Colonic mucosa (tissue), 4 donors: ENCODE measurements at places on chromosomes 5 and 9. TPM values are rescaled to one million over a fixed set of nuclear protein-coding genes. Genes with fewer than 3 reads are reported as not detected.

DMRT1 gene
- total RNA-seq: not detected

GRCh38 chr9:134189470-134190231 lies 25.3 kb upstream of the RNU6ATAC start:
- H3K36me3 ChIP-seq: no peaks in the 10 kb centered on the region
- no peaks in the 10 kb centered on the region for H3K27me3 ChIP-seq
- no peak overlapping the region for H3K4me3 ChIP-seq
- no peak overlapping the region for H3K27ac ChIP-seq
- no peak for DNase-seq

CDX1 gene
- total RNA-seq: 498 TPM

DNA sequence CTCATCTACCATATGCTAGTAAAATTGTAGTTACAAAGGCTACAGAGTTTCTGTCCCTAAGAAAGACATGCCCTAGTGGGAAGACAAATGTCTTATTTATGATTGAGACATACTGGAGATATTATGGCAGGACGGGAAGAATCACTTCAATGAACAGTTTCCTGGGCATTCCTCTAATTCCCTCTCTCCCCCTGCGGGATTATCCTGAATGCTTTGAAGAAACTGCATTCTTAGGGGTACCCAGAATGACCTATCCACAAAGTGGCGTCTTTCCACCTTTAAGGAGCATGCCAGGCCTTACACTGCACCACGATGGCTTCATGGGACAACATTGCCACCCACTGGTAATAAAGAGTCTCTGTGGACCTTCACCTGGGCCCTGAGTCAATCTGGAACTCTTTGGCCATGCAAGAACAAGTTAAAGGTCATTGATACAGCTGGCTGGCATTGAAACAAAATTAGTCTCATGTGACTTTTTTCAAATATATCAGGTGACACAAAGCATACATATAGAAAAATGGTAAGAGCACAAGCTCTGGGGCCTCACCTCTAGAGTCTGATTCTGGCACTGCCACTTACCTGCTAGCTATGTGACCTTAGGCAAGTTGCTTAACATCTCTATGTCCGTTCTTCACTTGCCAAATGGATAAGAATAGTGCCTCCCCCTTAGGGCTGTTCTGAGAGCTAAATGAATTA lies 32.0 kb downstream of the ANKRD55 start:
- no peaks in the 10 kb centered on the region for H3K4me1 ChIP-seq
- no peaks in the 10 kb centered on the region for H3K36me3 ChIP-seq
- no peak overlapping the region for H3K4me3 ChIP-seq
- H3K27ac ChIP-seq: no peak overlapping the region
- H3K27me3 ChIP-seq: no peaks in the 10 kb centered on the region

- no peak overlapping the region for H3K4me3 ChIP-seq
- H3K4me1 ChIP-seq: no peaks in the 10 kb centered on the region
- no peaks in the 10 kb centered on the region for H3K27me3 ChIP-seq
These were observed 270.7 kb upstream of the MSX2 start for GRCh38 chr5:174453690-174454089.

GRCh38 chr9:75685062-75685461 lies 205.4 kb upstream of the PCSK5 start:
- H3K27ac ChIP-seq: no peak overlapping the region
- H3K4me3 ChIP-seq: no peak overlapping the region
- no peaks in the 10 kb centered on the region for H3K27me3 ChIP-seq
- no peaks in the 10 kb centered on the region for H3K4me1 ChIP-seq

DNA sequence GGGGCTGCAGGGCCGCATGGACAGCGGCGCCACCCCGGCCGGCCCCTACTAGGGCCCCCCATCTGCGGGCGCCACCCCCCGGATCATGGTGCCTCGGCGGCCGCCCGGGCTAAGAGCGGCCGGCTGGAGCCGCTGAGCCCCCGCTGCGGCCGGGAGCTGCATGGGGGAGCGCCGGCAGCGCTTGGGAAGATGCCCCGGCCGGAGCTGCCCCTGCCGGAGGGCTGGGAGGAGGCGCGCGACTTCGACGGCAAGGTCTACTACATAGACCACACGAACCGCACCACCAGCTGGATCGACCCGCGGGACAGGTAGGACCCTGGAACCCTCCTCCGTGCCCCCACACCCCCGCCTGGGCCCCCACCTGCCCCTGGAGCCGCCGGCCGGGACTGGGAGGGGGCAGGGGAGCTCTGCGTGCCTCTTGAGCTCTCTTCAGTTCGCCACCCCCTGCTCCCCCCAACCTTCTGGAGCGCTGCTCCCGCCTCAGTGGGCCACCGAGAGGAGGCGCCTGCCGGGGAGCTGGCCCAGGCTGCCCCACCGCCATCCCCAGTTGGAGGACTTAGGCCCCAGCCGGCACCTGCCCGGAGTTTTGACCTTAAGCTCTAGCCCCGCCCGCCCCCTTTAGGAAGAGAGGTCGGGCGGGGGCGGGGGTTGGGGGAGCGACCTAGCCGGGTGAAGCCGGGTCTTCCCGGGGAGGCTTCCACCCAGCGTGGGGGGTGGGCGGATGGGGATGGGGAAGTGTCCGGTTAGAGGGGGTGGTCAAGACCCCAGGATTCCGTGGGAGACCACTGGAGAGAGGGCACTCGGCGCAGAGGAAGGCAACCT lies 730 bp downstream of the WWC1 start:
- H3K27me3 ChIP-seq: no peaks in the 10 kb centered on the region
- no peaks in the 10 kb centered on the region for H3K36me3 ChIP-seq
- no peaks in the 10 kb centered on the region for H3K4me1 ChIP-seq

DNA sequence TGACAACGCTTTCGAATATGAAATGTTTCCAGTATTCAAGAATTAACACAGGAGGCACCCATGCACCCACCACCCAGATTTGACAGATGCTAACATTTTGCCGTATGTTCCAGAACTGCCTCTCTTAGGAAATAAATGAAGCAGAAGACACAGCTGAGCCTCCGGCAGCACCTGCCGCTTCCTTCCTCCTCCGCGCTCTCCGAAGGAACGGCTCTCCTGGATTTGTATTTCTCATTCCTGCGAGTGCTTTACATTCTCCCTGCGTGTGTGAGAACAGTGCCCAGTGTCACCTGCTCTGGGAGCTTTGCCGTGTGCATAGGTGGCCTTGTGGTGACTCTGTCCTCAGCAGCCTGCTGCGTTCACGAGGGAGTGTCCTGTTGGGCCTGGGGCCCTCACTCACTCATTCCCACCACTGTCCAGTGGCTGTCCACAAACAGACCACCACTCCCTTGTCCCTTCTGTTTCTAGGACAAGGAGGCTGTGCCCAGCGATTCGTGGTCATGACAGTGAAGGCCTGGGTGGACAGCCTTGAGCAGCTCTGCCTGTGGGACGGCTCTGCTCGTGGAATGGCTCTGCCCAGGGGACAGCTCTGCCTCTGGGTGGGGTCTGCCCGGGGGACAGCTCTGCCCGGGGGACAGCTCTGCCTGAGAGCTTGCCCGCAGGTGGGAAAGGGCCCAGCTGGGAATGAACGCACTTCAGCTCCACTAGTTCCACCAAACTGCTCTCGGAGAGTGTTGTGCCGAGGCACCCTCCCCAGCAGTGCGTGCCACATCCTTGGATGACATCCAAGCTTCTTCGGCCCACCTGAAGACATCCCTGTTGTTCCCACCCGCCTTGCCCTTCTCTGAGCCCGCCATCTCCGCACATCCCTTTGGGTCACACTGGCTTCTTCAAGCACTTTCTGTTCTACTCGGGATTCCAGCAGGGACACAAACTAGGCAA lies 170.5 kb upstream of the PPP1R26 start:
- no peaks in the 10 kb centered on the region for H3K27me3 ChIP-seq
- H3K4me1 ChIP-seq: no peaks in the 10 kb centered on the region
- DNase-seq: no peak
- no peaks in the 10 kb centered on the region for H3K36me3 ChIP-seq

GRCh38 chr9:8419596-8420275 lies 620.2 kb upstream of the DMAC1 start:
- no peak overlapping the region for H3K27ac ChIP-seq
- no peaks in the 10 kb centered on the region for H3K36me3 ChIP-seq
- H3K27me3 ChIP-seq: no peaks in the 10 kb centered on the region
- no peaks in the 10 kb centered on the region for H3K4me1 ChIP-seq

DNA sequence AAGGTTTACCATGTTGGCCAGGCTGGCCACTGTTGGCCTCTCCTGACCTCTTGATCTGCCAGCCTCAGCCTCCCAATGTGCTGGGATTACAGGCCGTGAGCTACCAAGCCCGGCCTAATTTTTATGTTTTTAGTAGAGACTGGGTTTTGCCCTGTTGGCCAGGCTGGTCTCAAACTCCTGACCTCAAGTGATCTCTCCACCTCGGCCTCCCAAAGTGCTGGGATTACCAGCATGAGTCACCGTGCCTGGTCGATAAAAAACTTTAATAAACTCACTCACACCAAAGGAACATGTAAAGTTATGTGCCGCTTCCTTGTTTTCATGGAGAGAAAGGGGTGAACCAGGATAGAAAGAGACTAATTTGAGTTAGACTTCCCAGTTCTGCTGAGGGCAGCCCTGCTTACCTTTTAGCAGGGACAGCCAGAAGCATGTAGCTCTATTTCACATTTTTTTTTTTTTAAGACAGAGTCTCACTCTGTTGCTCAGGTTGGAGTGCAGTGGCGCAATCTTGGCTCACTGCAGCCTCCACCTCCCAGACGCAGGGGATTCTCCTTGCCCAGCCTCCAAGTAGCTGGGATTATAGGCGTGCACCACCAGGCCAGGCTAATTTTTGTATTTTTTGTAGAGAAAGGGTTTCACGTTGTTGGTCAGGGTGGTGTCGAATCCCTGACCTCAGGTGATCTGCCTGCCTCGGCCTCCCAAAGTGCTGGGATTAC lies 11.4 kb upstream of the HAUS6 start:
- no peak overlapping the region for H3K27ac ChIP-seq
- H3K27me3 ChIP-seq: no peaks in the 10 kb centered on the region
- DNase-seq: no peak
- H3K4me1 ChIP-seq: no peaks in the 10 kb centered on the region
- H3K36me3 ChIP-seq: no peaks in the 10 kb centered on the region

NTNG2 gene
- total RNA-seq: 1.3 TPM

NR5A1 gene
- not detected for total RNA-seq

DNA sequence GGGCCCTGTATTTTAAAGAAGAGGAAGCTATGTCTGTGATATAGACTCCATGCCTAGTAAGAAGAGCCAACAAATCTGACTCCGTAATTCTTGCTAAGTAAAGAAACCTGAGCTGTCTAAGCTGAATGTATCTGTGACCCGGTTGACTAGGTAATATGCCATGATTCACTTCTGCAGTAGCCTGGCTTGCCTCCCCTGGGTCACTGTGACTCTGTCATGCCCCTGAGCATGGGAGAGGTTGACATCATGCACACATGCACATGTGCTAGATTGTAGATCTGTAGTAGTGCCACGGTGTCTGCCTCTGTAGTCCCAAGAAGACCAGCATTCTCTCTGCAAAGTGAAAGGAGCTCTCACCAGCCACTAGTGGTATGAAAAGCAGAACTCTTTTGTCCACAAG lies 9.1 kb downstream of the SLC22A5 start:
- H3K4me3 ChIP-seq: no peak overlapping the region
- no peak for DNase-seq
- no peak overlapping the region for H3K27ac ChIP-seq
- no peaks in the 10 kb centered on the region for H3K27me3 ChIP-seq
- no peaks in the 10 kb centered on the region for H3K4me1 ChIP-seq

MOB3B gene
- 35.8 TPM for total RNA-seq

IL3 gene
- total RNA-seq: 0.25 TPM

ANKDD1B gene
- 6.3 TPM for total RNA-seq

- H3K4me1 ChIP-seq: no peaks in the 10 kb centered on the region
- H3K4me3 ChIP-seq: no peak overlapping the region
- H3K27me3 ChIP-seq: no peaks in the 10 kb centered on the region
- no peak for DNase-seq
- no peak overlapping the region for H3K27ac ChIP-seq
These were observed 263.9 kb downstream of the SPOCK1 start for GRCh38 chr5:137234973-137235943.

SLC35D2 gene
- total RNA-seq: 57.8 TPM

GPR150 gene
- total RNA-seq: 0.52 TPM

OTP gene
- total RNA-seq: not detected

NR4A3 gene
- total RNA-seq: 3.9 TPM

TEX48 gene
- total RNA-seq: not detected

- H3K36me3 ChIP-seq: no peaks in the 10 kb centered on the region
- DNase-seq: no peak
- H3K4me1 ChIP-seq: no peaks in the 10 kb centered on the region
- H3K4me3 ChIP-seq: no peak overlapping the region
- H3K27ac ChIP-seq: no peak overlapping the region
- H3K27me3 ChIP-seq: no peaks in the 10 kb centered on the region
These were observed 545.0 kb downstream of the PRR16 start for GRCh38 chr5:121009058-121009457.

DNA sequence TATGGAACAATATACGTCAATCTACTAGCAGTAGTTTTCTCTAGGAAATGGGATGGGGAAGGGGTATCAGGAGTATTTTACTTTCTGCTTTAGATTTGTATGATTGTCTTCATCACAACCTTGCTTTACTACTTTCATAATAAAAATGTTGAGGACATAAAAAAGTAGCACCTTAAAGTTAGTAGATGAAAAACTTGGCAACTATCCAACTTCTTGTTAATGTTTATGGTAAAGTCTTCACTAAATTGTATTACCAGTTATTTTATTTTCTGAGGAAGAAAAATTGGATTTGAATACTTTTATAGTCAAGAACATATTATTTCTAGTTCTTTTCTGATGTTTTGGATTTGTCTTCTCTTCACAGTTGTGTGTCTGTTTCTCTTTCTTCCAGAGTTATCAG lies 372.1 kb downstream of the ARRDC3 start:
- H3K27ac ChIP-seq: no peak overlapping the region
- no peak overlapping the region for H3K4me3 ChIP-seq
- no peaks in the 10 kb centered on the region for H3K36me3 ChIP-seq
- no peaks in the 10 kb centered on the region for H3K27me3 ChIP-seq
- DNase-seq: no peak

DNA sequence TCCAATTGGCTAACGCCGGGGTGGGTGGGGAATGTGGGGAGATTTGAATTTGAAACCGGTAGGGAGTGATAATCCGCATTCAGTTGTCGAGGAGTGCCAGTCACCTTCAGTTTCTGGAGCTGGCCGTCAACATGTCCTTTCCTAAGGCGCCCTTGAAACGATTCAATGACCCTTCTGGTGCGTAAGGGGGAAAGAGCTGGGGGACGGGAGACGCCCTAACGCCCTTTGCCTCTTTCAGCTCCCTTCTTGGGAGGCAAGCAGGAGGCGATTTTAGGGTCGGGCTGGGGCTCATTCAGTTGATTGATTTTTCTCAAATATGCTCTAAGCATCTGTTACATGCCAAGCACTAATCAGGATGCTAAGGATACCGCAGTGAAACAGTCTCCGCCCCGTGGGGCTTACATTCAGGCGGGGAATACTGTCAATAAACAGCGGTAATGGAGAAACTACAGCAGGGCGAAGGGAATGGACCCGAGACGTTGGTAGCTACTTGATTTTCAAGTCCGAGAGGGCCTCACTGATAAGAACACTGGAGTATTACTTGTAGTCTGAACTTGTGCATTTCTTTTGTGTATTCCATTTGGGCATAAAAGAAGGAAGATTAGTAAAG lies at the start of gene HMMR:
Gene HMMR (plus strand): TSS at position 71 of the 610 bp plus-strand sequence. CDS start 61 bp downstream, at position 132.
- no peaks in the 10 kb centered on the region for H3K27me3 ChIP-seq
- DNase-seq: no peak
- peak within 1 kb of the TSS; percentile 80 for H3K27ac ChIP-seq
- peak within 1 kb of the TSS; percentile 68 for H3K4me3 ChIP-seq
- peaks cover 5% of the 10 kb centered on the region for H3K4me1 ChIP-seq

GRCh38 chr5:36531401-36531800 lies 75.0 kb upstream of the SLC1A3 start:
- no peaks in the 10 kb centered on the region for H3K36me3 ChIP-seq
- no peaks in the 10 kb centered on the region for H3K4me1 ChIP-seq
- no peaks in the 10 kb centered on the region for H3K27me3 ChIP-seq
- no peak for DNase-seq
- H3K27ac ChIP-seq: no peak overlapping the region

DMRT3 gene
- not detected for total RNA-seq
